ENCODE measurements at places on chromosomes 5 and 9.
A peak's percentile ranks its signal among the peaks of the same experiment; 100 is the strongest.

DNA sequence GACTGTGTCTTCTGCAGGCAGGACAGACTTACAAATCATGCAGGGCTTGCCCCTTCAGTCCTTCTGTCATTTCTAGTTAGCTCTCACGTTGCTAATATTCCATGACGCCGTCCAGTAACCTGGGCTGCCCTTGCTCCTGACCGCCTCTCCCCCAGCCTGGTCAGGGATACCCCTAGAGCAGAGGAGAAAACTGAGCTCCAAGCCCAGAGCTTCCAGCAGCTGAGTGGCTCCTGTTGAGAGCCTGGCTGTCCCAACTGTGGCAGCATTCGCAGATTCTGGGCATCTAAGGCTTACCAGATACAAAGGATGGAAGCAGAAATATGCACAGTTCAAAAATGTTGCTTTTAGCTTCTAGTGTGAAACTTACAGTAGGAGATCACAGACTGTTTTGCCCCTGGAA is 185.2 kb downstream of the CD180 start:
- DNase-seq, result no peak

GRCh38 chr9:137083394-137084004 is 3.3 kb upstream of the MAN1B1 start:
- DNase-seq, result peak; percentile 82

DNA sequence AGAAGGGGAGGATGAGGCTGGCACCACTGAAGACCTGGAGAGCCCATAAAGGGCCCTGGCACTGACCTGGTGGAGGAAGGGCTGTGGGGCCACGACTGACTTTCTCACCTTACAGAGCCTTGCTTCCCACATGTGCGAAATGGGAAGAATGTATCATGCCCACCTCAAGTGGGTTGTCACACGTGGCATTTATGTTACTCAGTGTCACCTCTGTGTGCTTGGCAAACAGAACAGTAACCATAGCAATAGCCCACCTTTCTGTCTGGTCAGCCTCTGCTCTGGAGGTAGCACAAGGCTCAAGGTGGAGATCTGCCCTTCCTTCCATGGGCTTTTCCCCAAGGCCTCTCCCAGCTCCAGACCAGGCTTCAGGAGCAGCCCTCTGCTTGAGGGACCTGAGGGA is 16.7 kb downstream of the TCF7 start:
- DNase-seq, result no peak

GRCh38 chr9:365436-365835 is 150.8 kb downstream of the DOCK8 start:
- DNase-seq, result no peak

GRCh38 chr5:53397845-53398244 is 82.6 kb upstream of the FST start:
- peak; percentile 38 for DNase-seq

DNA sequence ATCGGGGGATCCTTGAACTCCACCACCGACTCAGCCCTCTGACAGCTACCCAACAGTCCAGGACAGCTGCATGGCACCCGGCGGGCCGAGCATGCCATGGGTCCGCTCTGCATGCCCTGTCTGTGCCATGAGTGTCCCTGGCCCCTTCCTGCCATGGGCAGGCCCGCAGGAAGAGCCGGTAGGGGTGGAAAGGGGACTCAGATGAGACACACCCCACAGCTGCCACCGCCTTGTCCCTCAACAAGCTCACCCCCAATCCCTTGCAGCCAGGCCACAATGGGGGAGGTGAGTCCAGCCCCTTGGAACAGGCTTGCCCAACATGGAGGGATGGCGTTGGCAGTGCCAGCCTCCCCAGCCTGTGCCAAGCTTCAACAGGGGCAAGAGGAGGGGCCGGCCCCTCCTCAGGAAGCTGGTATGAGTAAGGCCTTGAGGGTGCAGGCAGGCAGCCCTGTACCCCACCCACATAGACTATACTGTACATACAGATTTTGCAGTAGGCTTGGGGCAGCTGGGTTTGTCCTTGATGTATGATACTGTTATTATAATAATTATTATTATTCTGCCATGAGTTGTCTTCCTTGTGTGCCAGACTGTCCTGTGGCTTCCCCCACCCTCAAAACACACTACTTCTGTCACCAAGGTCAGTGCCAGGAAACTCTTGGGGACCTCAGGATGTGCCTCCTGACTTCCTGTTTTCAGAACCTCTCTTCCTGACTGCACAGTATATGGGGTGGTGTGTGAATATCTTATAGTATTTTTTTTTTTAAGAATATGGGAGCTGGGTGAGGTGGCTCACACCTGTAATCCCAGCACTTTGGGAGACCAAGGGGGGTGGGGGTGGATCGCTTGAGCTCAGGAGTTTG is 12.0 kb upstream of the SLC34A1 start:
- DNase-seq, result no peak

GRCh38 chr9:107103621-107104020 is 179.5 kb upstream of the RAD23B start:
- DNase-seq, result no peak

- DNase-seq, result peak; percentile 56
Measured at GRCh38 chr5:15757103-15757502, 257.1 kb downstream of the FBXL7 start.

- DNase-seq, result no peak
Measured at GRCh38 chr5:83911367-83911919, 190.8 kb upstream of the HAPLN1 start.

Measured in AG09309 (cell line).